ENCODE measurements at places on chromosomes 13 and 19.

GRCh38 chr13:48595431-48596429 is 58.0 kb upstream of the CYSLTR2 start:
- no peak for DNase-seq

GRCh38 chr19:17220207-17220758 is 5.1 kb downstream of the USE1 start:
- no peak for DNase-seq

GRCh38 chr13:94228763-94229162 is 250.7 kb downstream of the DCT start:
- peak; percentile 29 for DNase-seq

DNA sequence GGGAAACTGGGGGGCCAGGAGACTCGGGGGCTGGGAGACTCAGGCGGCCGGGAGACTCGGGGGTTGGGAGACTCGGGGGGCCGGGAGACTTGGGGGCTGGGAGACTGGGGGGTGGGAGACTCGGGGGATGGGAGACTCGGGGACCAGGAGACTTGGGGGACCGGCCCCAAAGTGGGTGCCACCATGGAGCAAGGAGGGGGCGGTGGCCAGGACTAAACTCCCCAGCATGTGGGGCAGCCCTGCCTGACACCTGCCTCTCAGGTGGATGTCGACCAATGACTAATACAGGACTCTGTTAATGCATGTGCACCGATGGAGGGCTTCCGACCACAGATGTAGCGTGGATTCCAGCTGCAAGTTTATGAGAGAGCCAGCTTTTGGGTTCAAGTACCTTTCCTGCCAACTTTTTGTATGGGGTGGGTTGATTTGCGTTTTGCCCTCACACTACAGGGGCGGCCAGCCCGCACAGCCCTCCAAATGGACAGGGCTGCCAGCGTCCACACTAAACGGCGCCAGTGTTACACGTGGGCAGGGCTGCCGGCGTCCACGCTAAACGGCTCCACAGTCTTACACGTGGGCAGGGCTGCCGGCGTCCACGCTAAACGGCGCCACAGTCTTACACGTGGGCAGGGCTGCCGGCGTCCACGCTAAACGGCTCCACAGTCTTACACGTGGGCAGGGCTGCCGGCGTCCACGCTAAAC is 62.2 kb downstream of the RASA3 start:
- DNase-seq, result no peak

DNA sequence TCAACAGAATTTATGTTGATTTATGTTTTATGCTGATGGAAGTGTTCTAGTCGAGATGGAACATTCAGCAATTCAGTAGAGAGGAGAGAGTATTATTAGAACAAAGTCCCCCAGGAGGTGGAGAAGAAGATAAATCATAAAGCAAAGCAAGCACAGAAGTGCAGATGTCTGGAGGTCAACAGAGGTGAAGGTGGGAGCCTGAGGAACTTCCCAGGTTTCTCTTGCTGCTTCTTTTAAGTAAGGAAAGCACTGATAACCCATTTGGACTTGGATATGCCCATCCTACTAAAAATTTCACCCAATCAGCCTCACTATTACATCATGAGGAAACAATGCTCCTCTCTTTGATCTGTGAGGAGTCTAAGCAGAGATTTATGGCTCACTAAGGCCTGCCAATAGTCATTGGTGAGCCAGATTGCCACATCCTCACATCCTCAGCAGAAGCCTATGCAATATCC is 98.8 kb downstream of the EPSTI1 start:
- no peak for DNase-seq

Measured in hindlimb muscle (tissue), 1 donor.